ENCODE measurements at places on chromosomes 12 and 14. TPM values are rescaled to one million over a fixed set of nuclear protein-coding genes. Genes with fewer than 3 reads are reported as not detected.

SERPINA12 gene
- polyA plus RNA-seq, result not detected

FGF23 gene
- not detected for polyA plus RNA-seq

BIN2 gene
- polyA plus RNA-seq, result 1.4 TPM

RFLNA gene
- 0.14 TPM for polyA plus RNA-seq

PGF gene
- 12.2 TPM for polyA plus RNA-seq

PLCZ1 gene
- polyA plus RNA-seq, result 0.88 TPM

CCDC175 gene
- not detected for polyA plus RNA-seq

IKZF4 gene
- polyA plus RNA-seq, result 1.6 TPM

DDX23 gene
- polyA plus RNA-seq, result 28.9 TPM

TAMALIN gene
- polyA plus RNA-seq, result 58.8 TPM

TC2N gene
- polyA plus RNA-seq, result 1.8 TPM

MYO1A gene
- polyA plus RNA-seq, result 0.01 TPM

GPR84 gene
- 0.45 TPM for polyA plus RNA-seq

KRT81 gene
- polyA plus RNA-seq, result not detected

UNC79 gene
- 0.01 TPM for polyA plus RNA-seq

PRICKLE1 gene
- polyA plus RNA-seq, result 3.7 TPM

TAC3 gene
- polyA plus RNA-seq, result not detected

DNAAF2 gene
- polyA plus RNA-seq, result 5.3 TPM
